ENCODE measurements at places on chromosomes 1 and 21.

DNA sequence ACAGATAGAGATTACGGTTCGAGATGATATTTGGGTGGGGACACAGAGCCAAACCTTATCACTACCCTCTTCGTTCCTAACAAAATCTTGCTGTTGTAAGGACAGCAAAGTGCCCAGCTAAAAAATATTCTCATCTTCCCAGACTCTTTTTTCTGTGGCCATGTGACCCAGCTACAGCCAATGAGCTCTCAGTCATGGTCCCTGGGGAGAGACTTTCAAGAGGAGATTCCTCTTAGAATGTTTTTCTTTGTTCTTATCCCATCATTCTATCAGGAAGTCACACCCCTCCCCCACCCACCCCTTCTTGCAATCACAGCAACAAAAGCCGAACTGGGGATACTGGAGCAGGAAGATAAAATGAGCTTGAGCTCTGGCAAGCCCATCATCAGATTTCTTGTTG, 247.1 kb downstream of the CHRM3 start:
- no peak for DNase-seq

- DNase-seq, result no peak
Observed at GRCh38 chr1:54459140-54459539, 52.9 kb upstream of the SSBP3 start.

DNA sequence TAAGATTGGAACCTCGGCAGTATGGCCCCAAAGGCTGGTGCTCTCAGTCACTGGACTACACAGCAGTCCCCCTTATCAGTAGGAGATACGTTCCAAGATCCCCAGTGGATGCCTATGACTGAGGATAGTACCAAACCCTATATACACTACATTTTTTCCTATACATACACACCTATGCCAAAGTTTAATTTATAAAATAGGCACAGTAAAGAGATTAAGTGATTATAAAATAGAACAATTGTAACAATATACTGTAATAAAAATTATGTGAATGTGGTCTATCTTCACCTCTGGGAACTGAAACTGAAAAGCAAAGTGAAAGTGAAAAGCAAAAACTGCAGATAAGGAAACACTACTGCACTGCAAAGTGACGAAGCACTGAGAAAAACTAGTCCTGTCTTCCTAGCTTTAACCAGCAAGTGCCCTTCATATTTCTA, 96.8 kb downstream of the INTS7 start:
- no peak for DNase-seq

GRCh38 chr1:188070848-188071247, 1242.1 kb downstream of the PLA2G4A start:
- no peak for DNase-seq

- DNase-seq, result no peak
Observed at GRCh38 chr1:11150326-11150725, 38.8 kb upstream of the ANGPTL7 start.

DNA sequence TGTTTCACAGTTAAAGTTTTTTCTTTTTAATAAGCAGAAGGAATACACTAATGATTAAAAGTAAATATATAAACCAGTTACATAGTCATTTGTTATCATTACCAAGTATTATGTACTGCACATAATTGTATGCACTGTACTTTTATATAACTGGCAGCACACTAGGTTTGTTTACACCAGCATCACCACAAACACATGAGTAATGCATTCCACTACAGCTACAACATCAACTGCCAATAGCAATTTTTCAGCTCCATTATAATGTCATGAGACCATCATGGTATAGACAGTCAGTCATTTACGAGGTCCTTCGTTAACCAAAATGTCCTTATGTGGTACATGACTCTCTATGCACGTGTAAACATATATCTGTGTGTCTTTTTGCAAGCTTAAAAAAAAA, 35.2 kb downstream of the SCYL3 start:
- no peak for DNase-seq

DNA sequence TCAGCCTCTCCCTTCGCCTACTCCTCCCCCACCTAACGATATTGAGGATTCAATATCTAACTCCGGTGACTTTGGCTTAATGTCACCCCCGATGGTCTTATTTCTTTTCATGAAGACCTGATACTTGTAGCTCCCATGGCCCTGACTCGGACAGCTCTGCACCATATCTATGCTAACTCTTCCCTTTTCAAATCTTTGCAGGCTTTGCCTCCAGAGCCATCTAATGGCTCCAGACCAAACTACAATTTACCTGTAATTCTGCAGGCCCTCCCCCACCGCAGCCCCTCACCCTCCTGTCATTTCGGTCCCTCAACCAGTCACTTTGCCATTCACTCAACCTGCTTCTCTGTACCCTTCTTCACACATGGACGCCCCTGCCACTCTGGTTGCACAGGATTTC, 7.9 kb upstream of the GSTM5 start:
- DNase-seq, result no peak

DNA sequence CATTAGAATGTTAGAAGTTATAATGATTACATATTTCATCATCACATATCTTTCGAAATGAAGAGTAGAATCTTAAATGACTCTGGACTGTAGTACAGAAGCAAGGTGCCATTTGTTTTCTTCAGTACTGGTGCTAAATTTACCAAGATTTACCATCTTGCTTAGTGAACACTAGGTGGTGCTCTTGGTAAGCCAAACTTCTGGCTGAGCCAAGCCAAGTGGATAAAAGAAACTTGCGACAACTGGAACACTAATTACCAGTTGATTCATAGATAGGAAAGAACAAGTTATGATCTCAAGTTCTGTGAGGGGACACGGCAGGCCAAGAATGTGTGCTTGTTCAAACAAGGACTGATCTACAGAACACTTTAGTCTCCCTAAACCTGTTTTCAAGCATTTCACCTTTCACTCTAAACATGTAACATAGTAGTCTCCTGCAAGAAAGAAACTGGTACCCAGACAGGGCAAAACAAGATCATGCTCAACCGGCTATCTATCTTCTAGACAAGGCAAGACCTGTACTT, 19.8 kb downstream of the SPRTN start:
- DNase-seq, result no peak

All from omental fat pad (tissue), 4 donors.